ENCODE measurements at places on chromosomes 12 and 14.

DNA sequence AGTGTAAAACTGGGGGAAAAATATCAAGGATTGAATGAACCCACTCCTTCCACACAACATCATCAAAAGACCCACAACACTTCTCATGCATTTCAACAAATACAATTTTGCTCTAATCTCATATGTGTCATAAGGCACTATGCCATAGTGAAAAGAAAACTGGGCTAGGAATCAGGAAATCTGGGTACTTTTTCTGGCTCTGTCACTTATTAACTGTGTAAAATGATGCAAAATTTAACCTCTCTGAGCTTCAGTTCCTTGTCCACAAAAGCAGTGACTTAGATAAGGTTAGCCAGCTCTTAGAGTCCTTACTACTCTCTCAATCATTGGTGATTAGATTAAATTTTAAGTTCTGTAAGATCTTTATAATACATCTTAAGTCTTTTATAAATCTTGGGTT, 250.5 kb upstream of the SOX5 start:
- no peak for DNase-seq

GRCh38 chr12:3976351-3976938, 103.2 kb upstream of the PARP11 start:
- DNase-seq = no peak

GRCh38 chr12:22064968-22065367, 18.9 kb downstream of the CMAS start:
- no peak for DNase-seq

DNA sequence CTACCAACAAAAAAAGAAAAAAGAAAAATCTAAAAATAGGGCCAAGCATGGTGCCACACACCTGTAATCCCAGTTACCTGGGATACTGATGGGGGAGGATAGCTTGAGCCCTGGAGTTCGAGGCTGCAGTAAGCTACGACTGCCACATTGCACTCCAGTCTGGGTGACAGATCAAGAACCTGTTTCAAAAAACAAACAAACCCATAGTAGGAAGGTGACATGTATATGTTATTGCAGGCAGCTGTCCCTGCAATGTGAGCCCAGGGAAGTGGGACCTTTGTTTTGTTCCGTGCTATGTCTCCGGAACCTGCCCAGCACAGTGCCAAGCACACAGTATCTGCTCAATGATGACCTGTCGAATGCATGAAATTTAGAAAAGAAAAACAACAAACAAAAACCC, 37.2 kb upstream of the YY1 start:
- DNase-seq = no peak

DNA sequence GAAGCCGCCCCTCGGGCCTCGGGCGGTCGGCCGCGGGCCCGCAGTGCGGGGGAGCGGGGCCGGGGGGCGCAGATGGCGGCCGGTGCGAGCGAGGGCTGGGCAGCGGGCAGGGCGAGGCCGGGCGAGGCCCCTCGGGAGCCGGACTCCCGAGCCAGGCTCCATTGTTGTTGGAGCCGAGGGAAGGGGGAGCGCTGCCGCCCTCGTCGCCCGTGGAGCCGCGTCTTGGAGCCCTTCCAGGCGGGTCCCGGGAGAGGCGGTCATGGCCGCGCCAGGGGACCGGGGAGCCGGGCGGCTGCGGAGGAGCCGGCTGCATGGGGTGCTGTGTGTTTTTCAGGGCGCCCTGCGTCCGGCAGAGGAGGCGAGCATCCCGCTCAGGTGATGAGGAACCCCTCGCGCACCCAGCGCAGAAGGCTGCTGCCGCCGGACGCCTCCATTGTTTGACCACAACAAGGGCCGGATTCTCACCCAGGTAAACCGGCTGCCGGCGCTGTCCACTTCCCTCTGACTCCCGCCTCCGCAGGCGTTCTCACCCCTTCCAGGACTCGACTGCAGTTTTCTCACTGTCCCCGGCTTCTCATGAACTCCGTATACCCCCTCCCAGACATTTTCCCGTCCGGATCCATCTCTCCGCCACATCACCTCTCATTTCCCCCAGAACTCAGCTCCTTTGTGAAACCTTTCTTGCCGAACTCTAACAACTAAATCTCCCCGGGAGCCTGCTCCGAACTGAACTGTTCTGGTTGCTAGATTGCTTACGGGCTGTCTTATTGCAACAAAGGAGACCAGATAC, 732 bp downstream of the ZNF664 start:
- no peak for DNase-seq

GRCh38 chr12:101884174-101884573, 6.8 kb downstream of the DRAM1 start:
- no peak for DNase-seq

- no peak for DNase-seq
Observed at GRCh38 chr12:25764409-25764808, 194.1 kb upstream of the RASSF8 start.

DNA sequence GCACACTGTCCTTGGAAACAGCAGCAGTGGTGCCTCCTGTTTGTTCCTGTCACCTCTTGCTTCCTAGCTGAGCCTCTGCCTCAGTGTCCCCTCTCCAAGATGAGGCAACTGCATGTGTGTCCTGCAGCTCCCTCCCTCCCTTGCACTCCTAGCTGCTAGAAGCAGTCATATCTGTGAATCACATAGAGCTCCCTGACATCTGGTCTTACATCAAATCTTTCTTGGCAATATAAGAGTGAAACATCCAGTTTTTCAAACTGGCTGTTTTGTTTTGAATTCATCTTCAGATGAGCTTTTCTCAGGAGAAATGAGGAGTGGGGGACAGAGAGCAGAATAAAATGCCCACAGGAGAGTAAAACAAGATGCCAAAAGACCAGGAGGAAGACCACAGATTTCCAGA, 103.7 kb downstream of the VCPKMT start:
- DNase-seq = no peak

GRCh38 chr12:71768900-71769299, 14.2 kb downstream of the RAB21 start:
- no peak for DNase-seq

GRCh38 chr12:89185889-89186288, 166.4 kb downstream of the DUSP6 start:
- no peak for DNase-seq

GRCh38 chr12:65084579-65084978, 36.5 kb downstream of the WIF1 start:
- DNase-seq = peak; percentile 8

DNA sequence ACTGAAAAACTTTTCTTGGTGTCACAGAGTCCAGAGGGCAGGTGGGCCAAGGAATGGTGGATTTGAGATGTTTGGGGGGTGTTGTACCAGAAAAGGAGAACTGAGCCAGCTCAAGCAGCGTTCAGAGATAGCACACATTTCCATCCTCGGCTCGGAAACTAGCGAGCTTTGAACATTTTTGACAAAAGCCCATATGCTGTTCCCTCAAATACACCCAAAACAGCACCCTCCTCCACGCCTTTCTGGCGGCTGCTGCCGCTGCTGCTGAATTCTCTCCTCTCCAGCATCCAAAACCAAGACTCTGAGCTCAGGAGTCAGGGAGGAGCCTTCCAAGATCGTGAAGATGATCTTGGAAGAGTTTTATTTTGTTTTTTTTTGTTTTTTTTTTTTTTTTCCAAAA, 961 bp downstream of the SRRM4 start:
- no peak for DNase-seq

- no peak for DNase-seq
Observed at GRCh38 chr12:116317139-116317538, 39.6 kb upstream of the MED13L start.

DNA sequence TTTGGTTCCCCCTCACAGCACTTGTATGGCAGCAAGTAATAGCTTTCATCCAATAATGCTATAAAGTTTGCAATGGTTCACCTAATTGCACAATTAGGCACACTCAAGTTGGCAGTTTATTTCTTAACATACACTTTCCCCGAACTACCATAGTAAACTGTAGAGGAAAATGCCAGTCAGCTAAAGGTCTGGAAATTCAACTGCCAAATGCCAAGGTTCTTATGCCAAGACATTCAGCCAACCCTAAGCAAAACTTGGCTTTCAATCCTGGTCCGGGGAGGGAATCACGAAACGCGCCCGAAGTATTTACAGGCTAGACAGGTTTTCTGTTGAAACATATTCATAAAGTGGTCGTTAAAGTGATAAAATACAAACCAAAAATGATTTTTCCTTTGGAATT, 1512.4 kb upstream of the FLRT2 start:
- no peak for DNase-seq

All from GF-D8 (cell line).